ENCODE measurements at places on chromosomes 16 and 17.

- DNase-seq = no peak
Observed at GRCh38 chr17:75812096-75813013, 27.7 kb downstream of the UNK start.

DNA sequence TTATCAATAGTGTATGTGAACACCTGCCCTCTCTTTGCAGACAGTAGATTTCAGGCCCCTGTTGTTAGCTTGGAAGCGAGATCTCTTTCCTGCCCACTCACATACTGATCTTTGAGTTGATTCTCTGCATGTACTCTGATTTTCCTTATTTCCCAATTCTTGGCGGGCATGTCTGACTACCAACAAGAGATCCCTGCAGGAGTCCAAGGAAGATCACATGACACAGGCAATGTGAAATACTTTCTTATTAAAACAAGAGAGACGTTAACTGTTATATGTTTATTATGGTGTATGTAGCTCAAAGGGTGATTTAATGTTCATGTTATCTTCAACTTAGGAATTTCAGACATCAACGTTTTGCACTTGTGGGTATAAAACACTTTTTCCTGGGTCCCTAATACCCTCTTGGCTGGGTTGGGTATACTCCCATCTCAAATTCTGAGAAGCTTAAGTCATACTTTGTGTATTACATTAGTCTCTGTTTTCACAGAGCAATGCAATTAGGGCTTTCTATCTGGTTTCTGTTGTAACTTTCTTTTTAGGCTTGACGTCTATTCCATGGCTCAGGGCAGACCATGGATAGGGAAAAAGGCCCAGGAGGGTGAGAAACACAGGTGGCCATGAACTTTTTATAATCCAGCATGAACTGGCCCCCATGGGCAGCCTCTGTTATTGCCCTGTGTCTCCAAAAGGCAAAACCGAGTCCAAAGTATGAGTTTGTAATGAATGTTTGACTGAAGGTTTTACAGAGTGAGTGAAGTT lies 32.2 kb downstream of the HSD17B2 start:
- no peak for DNase-seq

DNA sequence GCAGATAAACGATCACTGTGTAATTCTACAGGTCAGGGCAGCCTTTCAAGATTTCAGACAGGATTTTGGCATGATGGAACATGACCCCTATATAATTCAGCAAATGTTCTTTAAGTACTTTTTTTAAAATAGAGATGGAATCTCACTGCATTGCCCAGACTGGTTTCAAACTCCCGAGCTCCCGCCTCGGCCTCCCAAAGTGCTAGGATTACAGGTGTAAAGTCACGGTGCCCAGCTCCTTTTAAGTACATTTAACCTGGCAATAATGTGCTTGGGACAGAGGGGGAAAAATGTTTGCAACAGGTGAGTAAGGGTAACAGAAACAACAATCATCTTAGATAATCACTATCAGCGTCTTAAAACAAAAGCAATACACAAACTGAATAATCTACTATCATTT lies 66.5 kb upstream of the PSMD7 start:
- DNase-seq = no peak

DNA sequence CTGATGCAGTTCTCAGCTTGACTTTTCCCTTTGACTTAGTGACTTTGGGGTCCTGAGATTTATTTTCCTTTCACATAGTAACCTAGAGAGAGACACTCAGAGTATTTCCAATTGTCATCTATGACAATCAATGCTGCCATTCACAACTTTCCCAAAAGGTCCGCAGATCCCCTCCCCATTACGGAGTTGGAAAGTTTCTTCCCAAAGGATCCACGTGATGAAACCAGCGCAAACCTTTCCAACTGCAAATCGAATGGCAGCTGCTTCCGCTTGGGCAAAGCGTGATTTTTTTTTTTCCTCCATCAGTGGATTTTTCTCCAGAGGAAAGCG lies 538 bp upstream of the FCSK start:
- no peak for DNase-seq

- no peak for DNase-seq
Observed at GRCh38 chr16:58815181-58815888, 81.2 kb upstream of the GOT2 start.

All from activated CD8-positive, alpha-beta memory T cell treated with anti-CD3 and anti-CD28 coated beads, Interleukin-2, amount 10 ng/mL, durations not matched to agents 7 days and 5 days (primary cell).